ENCODE measurements at places on chromosomes 6 and 20.

DNA sequence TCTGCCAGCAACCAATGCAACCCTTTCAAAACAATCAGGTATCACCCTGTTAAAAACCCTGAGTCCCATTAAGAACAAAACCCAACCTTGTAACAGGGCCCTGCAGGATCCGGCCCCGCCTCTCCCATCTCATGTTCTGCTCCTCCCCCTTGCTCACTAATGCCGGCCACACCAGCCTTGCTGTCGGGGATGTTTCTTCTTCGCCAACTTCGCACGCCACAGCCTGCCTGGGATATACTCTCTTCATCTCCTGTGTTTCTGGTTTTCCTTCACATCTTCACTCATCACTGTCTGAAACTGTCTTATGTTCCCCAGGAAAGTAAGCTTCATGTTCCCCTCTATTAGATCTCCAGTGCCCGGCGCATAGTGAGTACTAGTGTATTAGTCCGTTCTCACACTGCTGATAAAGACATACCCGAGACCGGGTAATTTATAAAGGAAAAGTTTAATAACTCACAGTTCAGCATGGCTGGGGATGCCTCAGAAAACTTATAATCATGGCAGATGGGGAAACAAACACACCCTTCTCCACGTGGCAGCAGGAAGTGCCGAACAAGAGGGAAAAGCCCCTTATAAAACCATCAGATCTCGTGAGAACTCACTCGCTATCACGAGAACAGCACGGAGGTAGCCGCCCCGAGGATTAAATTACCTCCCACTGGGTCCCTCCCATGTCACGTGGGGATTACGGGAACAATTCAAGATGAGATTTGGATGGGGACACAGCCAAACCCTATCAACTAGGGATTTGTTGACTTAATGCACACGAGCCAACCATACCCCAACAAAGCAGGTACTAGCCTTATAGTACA, 5.1 kb downstream of the TP53RK start:
- DNase-seq = peak; percentile 51

GRCh38 chr20:64180673-64181072, 16.4 kb downstream of the MYT1 start:
- no peak for DNase-seq

DNA sequence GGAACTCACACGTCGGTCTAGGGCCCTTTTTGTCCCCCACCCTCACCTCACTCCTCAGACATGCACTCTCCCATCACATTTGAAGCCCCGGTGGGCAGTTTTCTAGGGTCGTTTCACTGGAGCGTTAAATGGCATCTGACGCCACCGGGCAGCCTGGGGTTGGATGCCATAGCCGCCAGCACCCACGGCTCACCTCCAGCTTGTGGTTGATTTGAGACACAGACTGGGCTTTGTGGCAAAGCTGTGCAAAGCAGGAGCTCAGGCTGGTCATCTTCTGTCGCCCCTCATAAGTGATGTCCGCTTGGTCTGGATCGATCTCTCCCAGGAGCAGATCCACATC, 530 bp downstream of the GOPC start:
- DNase-seq = no peak

DNA sequence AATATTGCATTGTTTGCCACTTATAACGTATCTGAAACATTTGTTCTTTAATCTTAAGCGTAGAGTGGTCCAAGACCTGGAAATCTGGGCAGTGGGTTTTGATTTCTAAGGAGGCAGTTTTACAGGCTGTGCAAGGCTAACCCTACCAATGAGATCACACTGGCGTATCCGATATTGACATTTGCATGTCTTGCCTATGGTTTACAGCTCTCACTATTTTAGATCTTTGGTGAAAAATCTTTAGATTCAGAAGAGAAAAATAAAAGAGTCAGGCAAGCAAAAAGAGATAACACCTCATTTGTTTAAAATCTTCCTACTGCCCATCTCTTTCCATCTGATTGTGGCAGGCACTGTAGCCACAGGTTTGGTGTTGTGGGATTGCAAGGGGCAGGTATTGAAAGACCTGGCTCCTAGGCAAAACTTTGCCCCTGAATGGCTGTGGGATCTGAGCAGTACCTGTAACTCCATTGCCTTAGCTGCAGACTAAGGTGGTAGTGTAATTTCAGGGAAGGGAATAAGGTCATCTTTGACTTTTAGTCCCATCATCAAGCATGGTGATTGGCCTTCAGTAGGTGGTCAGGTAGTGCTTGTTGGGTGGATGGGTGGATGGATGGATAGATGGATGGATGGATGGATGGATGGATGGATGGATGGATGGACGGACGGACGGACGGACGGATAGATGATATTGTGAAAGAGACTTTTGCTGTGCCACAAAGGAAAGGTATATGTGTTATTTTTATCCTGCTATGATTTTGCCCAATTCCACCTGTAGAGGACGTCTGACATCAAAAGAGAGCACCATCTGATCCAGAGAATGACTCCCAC, 1.9 kb downstream of the TNFAIP3 start:
- no peak for DNase-seq

- no peak for DNase-seq
Observed at GRCh38 chr6:150430815-150431214, 62.0 kb downstream of the IYD start.

GRCh38 chr6:43949551-43949991, 177.7 kb downstream of the MRPL14 start:
- DNase-seq = no peak

GRCh38 chr6:86775893-86776292, 161.4 kb upstream of the HTR1E start:
- no peak for DNase-seq

GRCh38 chr6:80333342-80333741, 226.9 kb downstream of the BCKDHB start:
- DNase-seq = no peak

GRCh38 chr6:10431423-10432164, 16.7 kb upstream of the TFAP2A start:
- DNase-seq = no peak

DNA sequence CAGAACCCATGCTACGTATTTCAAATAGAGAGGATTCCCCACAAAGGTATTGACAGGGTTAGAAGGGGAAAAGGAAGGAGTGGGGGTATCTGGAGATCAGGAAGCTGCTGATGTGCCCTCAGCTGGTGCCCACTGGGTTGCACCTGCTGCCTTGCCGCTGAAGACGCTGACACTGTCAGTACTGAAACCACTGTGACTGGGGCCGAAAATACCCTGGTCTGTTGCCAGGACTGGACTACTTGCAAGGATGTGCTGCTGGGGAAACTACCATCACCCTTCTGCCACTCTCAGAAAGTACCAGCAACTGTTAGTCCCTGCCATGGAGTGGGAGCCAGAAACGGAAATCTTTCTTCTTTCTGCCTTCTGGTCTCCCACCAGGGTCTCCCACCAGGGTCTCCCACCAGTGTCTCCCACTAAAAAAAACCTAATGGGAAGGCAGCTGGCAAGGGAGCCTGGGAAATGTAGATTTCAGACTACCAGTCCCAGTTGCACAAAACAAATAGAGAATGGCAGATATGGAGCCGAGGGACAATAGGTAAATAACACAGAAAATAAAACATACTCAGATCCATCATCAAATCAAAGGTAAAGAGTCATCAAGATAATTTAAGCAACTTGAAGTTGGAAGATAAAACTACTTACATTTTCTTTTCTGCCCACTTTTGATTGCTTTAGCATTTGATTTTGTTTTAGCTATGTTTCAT, 204.8 kb downstream of the TPBG start:
- no peak for DNase-seq

DNA sequence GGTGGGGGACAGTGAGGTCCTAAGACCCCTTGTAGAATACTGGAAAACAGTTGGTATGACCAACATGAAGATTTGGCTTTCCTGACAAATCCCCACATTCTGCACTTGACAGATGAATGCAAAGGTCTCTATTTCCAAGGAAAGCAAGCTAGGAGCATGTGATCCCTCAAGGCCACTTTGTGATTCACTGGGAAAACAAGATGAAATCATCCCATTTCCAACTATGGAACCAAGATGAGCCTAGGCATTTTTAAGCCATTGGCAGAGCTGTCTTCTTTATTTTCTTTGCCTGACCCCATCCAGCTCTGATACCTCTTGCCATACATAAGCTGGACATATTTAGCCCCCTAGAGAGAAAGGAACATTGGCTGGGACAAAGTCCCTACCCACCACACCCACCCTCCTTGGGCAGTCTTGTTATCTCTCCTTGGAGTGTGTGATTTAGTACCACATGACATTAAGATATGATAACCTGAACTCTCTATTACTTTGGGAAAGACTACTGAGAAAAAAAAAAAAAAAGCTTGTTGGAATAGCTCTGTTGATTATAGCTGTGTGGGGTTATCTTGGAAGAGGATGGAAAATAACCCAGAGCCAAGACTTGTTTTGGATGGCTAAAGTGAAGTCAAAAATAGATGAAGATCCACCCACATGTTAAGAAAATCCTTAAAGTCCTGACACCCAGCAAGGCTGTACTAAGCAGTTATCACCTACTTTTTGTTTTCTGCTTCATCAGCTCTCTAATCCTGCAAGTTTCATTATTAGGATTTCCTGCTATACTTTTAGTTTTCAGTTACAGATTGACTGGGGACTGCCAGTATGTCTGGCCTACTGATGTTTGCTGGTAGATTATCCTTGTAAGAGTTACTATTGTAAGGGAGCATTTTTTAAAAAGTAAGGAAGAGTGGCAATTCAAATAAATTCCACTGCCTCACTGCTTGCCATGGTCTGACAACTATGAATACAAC, 90.1 kb upstream of the PREP start:
- no peak for DNase-seq

GRCh38 chr20:16292226-16292880, 280.9 kb downstream of the KIF16B start:
- no peak for DNase-seq

- no peak for DNase-seq
Observed at GRCh38 chr6:125850361-125850760, 59.6 kb downstream of the NCOA7 start.

DNA sequence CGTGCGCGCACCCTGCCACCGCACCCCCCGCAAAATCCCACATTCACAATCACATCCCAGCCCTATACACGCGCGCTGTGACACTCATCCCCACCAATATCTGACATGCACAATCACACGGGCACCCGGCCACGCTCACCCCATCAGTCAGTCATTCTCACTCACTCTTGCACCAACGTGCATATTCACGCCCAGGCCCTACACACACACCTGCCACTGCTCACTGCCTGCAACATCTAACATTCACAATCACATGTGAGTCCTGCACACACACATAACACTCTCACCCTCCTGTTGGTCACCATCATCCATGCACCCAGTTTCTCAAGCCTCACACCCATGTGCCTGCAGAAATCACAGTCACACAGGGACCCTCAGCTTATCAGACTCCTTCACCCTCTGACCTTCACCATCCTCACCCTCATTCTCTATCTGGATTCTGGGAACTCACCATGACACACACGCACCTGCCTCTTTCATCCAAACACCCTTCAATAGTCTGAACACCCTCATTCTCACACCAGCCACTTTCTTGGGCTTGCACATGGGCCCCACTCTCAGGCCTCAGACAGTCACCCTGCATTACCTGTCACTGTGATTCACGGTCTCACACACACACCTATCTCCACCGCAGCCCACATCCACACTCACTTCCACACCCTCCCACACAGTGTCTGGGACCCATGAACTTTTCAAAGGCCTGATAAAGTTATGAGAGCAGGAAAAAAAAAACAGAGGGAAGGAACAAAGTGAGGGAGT, 748 bp upstream of the ATP9A start:
- no peak for DNase-seq

GRCh38 chr6:117194978-117195377, 70.4 kb upstream of the VGLL2 start:
- no peak for DNase-seq

DNA sequence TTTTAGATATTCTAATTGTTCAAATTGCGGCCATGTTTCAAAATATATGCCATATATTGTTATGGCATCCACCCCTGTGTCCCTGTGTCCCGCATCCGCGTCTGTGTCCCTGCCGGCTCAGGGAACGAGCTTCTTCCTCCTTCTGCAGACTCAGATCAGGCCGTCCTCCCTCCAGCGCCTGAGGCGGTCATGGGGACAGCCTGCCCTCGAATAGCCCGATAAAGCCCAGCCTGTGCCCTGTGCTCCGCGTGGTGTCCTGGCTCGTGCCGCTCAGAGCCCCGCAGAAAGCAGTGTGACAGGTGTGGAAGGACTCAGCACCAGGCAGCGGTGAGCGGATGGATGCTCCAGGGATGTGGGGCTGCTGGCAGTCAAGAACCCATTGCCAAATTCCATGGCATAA, 663.4 kb upstream of the DEFB115 start:
- no peak for DNase-seq

GRCh38 chr6:125779924-125780539, 10.7 kb upstream of the NCOA7 start:
- peak; percentile 69 for DNase-seq

DNA sequence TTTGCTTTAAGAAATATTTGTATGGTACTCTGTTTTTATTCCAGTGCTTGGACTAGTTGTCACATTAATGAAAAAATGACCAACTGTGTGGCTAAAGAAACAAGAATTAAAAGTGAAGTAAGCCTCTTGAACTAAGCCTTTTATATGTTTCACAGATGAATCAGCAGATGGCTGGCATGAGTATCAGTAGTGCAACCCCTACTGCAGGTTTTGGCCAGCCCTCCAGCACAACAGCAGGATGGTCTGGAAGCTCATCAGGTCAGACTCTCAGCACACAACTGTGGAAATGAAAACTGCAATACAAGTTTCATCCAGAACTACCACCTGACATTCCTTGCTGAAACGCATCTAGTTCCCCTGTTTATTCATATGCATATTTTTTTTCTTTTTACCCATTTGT, 96.8 kb downstream of the B3GAT2 start:
- DNase-seq = no peak

GRCh38 chr20:43564455-43564854, 5.6 kb downstream of the SGK2 start:
- no peak for DNase-seq

DNA sequence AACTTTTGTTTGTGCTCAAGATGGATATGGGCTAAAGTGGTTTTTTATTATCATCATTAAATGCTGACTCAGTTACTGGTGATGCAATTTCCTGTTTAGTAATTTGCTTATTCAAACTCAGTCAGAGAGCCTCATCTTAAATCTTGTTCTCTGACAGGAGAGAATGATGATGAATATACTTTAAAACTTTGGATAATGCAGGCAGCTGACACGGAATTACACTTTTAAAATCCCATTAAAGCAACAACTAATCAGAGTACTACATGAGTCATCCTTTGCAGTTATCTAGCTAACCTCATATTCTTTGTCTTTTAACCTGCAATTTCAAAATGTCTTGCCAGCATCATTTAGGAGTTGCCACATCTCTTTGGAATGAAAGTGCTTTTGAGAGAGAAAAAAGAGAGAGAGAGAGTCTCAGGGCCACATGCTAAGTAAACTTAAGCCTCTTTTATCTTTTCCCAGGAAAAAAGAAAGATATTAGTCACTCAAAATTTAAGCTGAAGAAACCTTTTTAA, 9.2 kb upstream of the C6orf141 start:
- DNase-seq = peak; percentile 88

GRCh38 chr6:118419448-118420394, 128.4 kb upstream of the PLN start:
- DNase-seq = no peak

- DNase-seq = no peak
Observed at GRCh38 chr6:149592983-149593382, 26.8 kb downstream of the GINM1 start.

- DNase-seq = no peak
Observed at GRCh38 chr6:111032484-111033140, 50.8 kb downstream of the RPF2 start.

Data from skeletal muscle cell (primary cell).